Hindlimb muscle (tissue), 1 donor: ENCODE measurements at places on chromosomes 7 and 10. TPM values are rescaled to one million over a fixed set of nuclear protein-coding genes. Genes with fewer than 3 reads are reported as not detected.

DNA sequence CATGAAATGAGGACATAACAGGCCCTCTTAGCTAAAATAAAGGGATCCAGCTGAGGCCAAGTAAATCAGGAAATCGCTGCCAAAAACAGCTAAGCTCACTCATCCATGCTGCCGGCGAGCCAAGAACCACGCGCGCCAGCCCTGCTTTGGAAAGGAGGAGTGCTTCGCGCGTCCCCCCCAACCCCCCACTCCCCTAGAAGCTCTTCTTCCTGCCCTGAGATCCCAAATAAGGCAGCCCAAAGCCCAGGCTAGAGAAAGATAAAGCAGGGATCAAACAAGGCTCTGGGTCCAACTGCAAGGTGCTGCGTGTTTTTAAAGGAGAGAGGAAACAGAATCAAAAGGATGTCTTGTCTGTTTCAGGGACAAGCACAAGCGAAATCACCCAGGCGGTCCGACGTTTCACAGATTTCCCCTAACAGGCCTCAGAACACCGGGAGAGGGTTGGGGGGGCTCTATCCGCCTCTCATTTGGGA, 168.3 kb upstream of the AUTS2 start:
- peak; percentile 87 for DNase-seq

DNA sequence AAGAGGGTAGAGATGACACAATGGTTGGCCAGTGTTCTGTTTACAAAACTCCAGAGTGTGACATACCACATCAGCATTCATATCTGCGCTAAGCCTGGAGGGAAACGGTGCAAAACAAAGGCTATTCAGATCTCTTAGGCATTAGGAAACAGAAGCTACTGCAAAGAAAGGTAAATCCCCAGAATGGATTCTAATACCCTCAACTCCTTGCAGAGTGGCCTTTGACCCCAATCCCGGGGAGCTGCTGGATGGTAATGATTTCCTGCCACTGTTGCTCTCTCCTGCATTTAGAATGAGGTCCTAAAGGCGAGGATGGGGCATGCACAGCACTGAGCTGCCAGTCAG, 65.2 kb downstream of the AOAH start:
- no peak for DNase-seq

DNA sequence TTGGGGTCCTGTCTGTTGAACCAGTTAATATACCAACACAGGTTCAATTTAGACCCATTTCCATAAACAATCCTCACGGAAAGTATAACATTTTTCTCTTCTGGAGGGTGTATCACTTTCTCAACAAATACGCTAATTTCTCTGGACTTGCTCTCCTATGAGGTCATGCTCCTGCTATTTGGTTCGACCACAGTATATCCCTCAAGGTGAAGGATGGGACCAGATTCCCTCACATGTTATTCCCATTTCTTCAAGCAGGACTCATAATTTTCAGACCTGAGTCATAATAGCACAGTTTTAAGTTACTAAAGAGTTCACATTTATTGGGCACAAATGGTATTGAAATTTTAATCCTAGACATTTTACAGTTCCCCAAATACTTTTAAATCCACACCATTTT, 57.2 kb downstream of the ADAM12 start:
- DNase-seq: no peak

DNA sequence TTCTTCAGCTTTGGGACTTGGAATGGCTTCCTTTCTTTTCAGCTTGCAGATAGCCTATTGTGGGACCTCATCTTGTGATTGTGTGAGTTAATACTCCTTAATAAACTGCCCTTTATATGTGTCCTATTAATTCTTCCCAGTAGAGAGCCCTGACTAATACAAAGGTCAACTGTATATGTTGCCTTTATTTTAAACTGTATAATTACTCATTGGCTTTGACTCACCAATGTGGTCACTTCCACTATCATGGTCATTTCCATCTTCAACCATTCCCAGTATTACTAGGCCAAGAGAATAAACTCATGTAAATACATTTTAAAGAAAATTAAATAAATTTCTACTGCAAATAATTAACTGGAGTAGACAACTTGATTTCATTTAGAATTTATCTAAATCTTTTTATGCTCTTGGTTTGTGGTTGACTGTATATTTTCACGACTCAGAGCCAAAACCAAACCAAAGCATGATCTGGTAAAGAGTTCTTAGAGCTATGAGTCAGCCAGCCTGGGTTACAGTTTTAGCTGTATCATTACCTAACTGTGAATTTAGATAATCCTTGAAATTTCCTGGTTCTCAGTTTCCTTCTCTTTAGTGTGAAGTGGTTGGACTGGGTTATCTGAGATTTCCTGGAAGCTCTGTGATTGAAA, 188.4 kb downstream of the PPP1R3A start:
- DNase-seq: no peak

SPDYE2B gene
- polyA plus RNA-seq: 5.1 TPM

DNA sequence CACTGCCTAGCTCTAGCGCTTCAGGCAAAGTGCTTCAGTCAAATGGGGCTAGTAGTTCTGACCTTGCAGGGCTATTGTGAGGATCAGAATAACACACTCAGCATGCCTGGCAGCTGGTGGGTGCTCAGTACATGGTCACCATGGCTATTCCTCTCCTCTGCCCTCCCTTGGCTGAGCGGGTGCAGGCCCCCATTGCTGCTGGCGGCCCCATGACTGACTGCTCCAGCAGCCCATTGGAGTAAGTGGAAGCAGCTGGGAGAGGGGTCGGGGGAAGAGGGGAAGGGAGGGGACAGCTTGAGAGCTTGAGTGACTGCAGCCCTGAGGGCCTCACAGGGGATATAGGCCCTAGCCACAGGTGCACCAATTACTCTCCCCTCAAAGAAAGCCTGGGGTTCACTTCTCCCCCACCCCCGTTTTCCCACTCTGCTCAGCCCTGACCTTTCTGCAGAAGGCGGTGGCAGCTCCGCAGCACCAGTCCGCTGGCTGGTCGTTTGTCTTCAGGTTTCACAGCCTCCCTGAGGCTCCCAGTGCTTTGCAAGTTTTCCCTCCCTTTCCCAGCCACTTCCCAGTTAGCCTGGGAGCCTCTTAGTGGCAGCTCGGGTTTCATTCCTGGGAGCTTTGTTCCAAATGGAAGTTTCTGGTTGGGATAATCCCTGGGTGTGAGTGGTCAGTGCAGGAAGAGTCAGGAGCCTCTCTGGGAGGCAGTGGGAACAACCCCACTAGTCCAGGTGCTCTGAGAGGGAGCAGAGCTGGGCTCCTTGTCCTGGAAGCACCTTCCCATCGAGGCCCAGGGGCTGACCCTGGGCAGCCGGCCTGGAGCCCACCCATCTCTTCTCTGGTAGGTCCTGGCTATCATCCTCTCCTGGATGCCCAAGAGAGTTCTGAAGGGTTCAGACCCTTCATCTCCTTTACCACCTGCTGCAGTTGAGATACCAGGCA, 16.3 kb downstream of the FGF8 start:
- DNase-seq: no peak

DNA sequence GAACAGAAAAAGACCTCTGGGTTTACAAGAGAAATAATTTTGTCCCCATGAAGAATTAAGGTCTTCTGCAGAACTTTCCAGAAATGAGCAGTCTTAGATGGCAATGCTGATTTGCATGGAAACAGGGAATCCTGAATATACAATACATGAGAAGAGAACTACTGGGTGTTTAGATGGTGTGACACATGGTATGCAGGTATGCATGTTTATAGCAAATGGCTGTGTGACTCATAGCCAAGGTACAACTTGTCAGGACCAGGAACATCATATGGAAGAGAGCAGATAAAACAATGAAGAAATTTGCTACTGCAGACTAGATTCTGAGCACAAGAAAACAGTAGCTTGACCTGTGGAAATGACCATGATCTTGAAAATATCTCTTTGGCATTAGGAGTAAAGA, 907.8 kb downstream of the GATA3 start:
- no peak for DNase-seq

PVRIG gene
- polyA plus RNA-seq: 10.1 TPM

CPVL gene
- polyA plus RNA-seq: 21.4 TPM

KDM7A gene
- 8.2 TPM for polyA plus RNA-seq

GRCh38 chr7:100546129-100546925, 7.3 kb downstream of the AGFG2 start:
- no peak for DNase-seq

NKX6-2 gene
- polyA plus RNA-seq: 3.5 TPM

MUC3A gene
- polyA plus RNA-seq: 0.10 TPM

SPDYE1 gene
- 2.3 TPM for polyA plus RNA-seq

ACSL5 gene
- 3.1 TPM for polyA plus RNA-seq
